Memory B cell (primary cell): ENCODE measurements at places on chromosomes 7 and 10.
A peak's percentile ranks its signal among the peaks of the same experiment; 100 is the strongest.

GRCh38 chr10:14879124-14879927 lies 660 bp downstream of the SUV39H2 start:
- DNase-seq: peak; percentile 5

DNA sequence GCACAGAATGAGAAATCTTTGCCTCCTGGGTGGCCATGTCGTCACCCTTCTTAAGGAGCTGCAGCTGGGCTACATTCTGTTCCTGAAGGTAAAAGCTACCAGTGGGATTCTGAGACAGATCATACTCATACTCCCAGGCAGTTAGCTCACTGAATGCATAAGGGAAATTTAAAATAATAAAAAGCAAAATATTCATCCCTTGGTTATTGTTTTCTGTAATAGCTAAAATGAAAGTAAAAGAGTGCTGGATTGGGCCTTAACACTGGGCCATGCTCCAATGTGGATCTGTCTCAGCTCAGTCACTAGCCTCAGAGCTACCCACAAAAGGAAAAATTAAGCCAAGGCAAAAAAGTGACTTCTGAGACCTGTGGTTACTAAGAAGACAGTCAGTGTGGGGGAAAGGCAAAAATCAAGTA lies 8.9 kb upstream of the DYNC2I1 start:
- DNase-seq: no peak

DNA sequence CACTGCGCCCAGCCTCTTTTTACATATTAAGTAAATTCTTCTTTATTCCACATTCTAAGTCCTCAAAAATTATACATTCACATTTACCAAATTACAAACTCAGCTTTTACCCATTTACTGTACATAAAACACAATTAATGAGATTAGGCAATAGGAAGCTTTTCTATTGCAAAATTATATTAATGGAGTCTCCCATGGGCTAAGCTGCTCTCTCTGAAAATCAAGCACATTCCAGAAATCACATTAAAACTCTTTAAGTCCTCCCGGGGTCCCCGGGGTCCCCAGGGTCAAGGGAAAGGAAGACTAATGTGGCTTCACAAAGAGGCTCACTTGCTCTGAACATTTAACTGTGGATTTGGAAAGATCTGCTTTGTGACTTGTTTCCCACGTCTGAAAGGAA lies 127.4 kb upstream of the KMT2E start:
- DNase-seq: no peak

- no peak for DNase-seq
Measured at GRCh38 chr10:91629715-91630549, 2.9 kb downstream of the PPP1R3C start.

DNA sequence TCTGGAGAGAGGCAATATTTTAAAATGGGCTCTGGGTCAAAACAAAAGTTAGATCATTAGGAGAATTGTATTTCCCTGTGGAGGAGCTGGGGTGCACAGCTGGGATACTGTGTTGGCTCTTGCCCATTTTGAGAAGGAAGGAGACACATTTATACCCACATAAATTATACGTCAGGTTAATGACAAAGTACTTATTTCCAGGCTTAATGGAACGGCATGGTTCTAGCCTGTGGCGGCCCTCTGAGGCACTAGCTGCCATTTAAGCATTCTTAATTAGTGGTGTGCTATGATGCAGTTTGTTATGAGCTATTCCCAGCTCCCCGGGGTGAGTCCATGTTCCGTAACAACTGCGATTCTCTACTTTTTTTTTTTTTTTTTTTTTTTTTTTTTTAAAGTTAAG lies 193.5 kb downstream of the SEC23IP start:
- DNase-seq: no peak

- DNase-seq: no peak
Measured at GRCh38 chr10:71745664-71746250, 26.2 kb upstream of the C10orf105 start.

DNA sequence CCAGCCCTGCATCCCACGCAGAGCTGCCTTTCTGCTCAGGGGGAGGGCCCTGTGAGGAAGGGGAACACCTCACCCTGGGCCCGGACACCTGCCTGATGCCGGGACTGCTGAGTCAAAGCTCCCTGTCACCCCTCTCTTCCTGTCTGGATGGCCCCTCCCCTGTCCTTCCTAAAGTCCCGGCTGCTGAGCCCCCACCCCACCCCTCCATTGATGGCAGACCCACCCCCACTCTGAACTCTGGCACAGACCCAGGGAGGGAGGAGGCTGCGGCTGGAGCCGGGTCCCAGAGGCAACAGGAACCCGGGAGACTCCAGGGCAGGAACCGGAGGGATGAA lies 78.7 kb downstream of the ELFN1 start:
- DNase-seq: no peak

DNA sequence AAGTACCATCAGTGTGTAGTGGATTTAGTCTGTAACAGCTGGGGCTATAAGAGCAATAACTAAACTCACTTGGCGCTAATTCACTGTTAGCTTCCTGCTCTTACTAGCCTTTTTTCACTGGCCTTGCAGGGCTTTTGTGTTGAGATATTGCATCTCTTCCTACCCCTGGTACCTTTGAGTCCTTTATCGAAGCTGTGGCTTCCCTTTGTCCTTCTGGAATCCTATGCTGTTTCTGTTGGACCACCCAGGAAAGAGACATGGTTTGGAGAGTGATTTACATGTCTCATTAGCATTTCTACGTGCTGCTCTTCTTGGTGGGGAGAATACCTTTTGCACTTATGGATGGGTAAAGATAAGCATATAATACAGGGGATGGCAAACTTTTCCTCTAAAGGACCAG lies 103.8 kb downstream of the MLLT10 start:
- no peak for DNase-seq

- DNase-seq: no peak
Measured at GRCh38 chr10:22259280-22259679, 41.5 kb upstream of the EBLN1 start.

DNA sequence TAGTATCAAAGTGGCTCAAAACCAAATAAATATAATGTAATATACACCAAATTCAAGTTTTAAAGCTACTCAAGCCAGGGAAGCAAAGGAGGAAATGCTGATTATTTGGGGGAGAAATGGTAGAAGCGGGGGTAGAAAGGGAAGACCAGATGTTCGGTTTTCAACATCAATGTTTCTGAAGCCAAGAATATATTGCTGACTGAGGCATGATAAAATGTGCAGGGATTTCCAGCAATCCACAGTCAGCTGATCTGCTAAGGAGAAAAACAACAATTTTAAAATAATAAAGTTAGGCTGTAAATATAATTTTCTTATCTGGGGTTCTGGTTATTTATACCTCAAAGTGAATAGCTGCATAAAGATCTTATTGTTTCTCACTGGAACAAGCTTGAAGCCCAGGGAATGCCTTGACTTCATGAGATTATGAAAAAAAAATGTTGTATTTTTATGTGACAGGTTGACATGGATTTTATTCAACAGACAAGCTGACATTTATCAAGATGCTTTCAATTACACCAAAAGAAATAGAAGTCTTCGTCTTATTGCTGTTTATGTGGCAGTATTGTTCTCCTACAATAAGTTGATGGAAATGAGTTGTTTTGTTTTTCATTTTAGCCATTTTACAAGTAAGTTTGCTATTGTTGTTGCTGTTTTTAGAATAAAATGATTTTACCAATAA lies 28.6 kb upstream of the BMPER start:
- no peak for DNase-seq

DNA sequence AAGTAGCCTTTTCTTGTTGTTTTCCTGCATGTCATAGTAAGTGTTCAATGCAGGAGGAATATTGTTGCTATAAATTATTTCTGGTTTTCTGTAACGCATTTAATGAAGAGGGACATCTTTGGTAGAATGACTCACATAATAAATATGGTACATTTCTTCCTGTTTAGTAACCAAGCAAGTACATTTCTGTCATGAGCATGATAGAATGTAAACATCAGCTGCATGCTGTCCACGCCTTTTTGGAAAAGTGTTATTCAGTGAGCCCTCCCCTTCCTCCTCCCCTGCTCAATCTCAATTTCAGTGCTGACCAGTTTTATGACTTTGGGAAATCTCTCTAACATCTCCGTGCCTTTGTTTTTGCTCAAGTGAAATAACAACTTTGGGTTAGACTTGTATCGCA lies 664.0 kb downstream of the XPNPEP1 start:
- DNase-seq: no peak

- no peak for DNase-seq
Measured at GRCh38 chr10:13893926-13894325, 307.2 kb downstream of the PRPF18 start.

DNA sequence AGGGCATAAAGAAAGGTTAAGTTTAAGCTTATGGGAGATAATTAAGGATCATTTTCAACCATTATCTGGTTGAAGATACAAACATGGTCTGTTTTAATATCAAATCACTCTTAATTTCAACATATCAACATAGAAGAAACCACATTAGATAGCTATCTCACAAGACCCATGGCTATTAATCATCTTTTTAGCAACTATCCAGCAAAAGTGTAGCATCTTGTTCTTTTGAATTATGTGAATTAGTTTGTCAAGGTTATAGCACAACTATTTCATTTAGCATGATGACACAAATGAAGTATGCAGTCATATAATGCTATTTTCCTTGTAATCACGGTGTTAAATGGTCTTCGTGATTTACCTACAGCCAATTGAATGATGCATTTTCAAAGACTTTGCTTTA lies 58.9 kb upstream of the PPP1R9A start:
- DNase-seq: no peak

- no peak for DNase-seq
Measured at GRCh38 chr7:101784292-101785127, 32.9 kb upstream of the CUX1 start.

DNA sequence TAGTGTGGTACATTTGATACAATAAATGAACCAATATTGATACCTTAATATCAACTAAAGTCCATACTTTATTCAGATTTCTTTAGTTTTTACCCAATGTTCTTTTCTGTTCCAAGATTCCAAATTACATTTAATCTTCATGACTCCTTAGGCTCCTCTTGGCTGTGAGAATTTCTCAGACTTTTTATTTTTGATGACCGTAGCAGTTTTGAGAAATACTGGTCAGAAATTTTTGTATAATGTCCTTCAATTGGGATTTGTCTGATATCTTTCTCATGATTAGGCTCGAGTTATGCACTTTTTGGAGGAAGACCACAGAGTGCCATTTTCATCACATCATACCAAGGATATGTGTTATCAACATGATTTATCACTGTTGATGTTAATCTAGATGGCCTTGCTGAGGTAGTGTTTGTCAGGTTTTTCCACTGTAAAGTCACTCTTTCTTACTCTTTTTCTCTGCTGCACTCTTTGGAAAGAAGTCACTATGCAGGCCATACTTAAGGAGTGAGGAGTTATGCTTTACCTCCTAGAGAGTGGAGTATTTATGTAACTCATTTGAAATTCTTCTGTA lies 12.9 kb upstream of the ENTPD1 start:
- DNase-seq: no peak

- no peak for DNase-seq
Measured at GRCh38 chr10:102113956-102114857, 6.0 kb downstream of the LDB1 start.

DNA sequence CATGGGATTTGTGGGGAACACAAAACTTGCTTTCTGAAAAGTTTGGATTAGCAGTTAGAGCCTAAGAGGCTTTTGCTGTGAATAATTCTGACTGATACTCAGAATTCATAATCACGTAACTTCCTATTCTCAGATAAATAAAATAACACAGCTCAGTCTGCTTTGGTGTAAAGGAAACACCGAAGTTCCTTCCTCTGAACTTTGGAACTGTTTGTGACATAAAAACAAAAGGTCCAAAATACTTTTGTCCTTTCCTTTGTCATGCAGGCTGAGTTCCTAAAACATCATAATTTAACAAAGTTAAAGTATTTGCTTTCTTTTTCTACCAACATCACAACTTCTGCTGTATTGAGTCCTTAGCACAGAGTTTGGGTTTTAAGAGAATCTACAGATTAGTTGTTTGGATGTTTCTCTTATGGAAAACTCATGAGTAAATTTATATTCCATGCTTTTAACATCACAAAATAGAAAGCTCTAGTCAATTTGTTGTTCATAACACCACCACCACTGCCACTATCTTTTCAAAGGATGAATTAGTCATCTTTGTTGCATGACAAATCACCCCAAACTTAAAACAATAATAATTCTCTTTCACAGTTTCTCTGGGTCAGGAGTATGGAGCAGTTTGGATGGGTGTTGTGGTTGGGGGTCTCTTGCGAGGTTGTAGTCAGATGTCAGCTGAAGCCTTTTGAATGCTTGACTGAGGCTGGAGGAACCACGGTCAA lies 123.4 kb downstream of the REEP3 start:
- no peak for DNase-seq

DNA sequence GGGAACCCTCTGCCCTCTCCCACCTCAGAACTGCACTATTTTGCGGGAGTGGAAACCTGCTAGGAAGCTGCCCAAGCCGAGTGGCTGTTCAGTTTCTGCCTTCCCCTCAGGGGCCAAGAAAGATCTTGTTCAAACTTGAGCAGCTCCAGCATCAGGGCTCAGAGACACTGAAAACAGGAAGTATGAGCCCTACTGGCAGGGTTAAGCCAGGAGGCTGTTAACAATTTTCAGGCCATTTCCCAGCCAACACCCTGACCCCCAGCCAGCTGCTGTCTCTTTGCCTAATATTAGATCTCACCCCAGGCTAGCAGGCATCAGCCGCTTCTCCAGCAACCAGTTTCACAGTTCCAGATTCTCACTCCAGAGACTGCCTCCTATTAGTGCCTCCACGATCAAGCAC lies 9.2 kb downstream of the PLAU start:
- no peak for DNase-seq

DNA sequence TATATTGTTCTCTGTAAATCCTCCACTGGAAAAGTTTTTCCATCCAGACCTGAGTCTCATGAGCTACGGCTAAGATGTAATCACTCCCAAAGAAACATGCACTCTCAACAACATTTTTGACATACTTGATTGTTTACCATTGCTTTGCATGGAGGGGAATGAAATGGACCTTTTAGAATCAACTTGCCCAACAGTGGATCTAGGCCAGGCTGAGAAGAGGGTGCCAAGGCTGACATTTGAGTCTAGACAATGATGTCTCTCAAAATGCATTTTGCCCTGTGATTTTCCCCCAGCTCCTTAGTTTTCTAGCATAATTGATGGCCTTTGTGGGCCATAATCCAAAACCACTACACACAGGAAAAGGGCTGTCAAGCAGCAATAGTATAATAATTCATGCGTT lies 297.9 kb upstream of the KLF6 start:
- no peak for DNase-seq

GRCh38 chr10:51932530-51932929 lies 233.1 kb upstream of the CSTF2T start:
- no peak for DNase-seq

DNA sequence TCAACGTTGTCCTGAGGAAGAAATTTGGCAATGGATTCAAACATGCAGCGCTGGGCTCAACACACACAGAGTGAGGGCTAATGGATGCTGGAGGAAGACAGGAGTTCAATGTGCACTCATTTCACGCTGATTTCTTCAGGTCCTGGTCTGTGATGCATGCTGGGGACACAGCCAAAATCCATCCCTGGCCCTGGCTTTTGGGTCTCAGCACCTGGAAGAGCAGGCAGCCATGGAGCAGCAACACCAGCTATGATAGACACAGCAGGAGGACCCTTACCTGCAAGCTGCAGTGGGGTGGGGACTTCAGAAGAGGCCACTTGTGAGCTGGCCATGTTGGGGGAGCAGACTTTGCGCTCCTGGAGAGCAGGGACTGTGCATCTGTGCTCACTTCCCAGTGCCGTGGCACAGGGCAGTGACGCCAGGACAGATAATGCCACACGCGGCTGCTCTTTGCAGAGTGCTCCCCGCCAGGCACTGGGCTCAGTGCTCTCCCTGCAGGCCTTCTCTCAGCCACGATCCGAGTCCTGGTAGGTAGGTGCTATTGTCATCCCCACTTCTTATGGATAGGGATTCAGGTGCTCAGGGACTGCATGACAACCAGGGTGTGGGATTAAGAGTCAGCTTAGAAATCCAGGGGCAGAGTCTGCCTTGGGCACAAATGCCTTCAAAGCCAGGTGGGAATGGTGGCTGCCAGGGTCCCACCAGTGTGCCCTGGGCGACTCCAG lies 138.8 kb upstream of the UNC5B start:
- DNase-seq: no peak
